ENCODE measurements at places on chromosomes 16 and 17.

GRCh38 chr16:1165511-1165910 lies 12.6 kb downstream of the CACNA1H start:
- H3K27me3 ChIP-seq: no peaks in the 10 kb centered on the region
- H3K36me3 ChIP-seq: no peaks in the 10 kb centered on the region
- H3K4me1 ChIP-seq: peaks cover 9% of the 10 kb centered on the region
- no peak for DNase-seq
- no peak overlapping the region for H3K27ac ChIP-seq

DNA sequence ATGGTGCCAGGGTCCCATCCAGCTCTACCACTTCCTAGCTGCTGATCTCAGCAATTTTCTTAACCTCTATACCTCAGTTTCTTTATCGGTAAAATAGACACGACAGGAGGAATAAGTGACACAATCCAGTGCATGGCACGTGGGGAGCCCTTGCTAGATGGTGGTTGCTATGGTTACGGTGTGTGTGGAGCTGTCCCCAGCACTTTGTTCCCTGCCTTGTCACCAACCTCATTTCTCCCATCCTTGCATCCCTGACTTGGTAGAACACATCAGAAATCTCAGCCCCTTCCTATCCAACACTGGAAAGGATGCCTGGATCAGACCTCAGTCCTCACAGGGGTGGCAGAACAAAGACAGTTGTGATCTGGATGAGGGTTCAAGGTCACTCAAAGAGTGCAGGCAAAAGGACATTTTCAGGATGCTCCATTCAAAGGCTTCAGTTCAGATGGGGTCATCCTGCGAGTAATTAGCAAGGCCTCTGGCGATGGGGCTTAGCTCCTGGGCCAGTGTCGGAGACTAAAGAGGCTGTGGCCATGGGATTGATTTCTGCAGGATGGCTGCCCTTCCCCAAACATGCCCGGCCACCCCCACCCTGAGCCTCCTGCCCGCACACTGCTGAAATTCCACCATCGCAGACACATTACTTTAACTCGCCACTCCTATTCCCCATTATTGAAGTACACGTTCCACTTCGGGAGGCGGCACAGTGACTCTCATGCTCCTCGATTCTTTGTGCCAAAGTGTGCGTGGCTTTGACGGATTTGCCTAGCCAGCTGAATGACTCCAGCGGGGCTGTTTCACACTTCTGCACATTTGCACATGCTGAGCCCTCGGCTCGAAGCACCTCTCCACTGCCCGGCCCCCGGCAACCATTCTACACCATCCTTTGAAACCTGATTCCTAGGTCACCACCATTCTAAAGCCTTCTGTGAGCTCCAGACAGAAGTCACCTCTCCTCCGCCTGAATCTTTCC lies 40.3 kb downstream of the WNT3 start:
- no peaks in the 10 kb centered on the region for H3K36me3 ChIP-seq
- H3K4me3 ChIP-seq: no peak overlapping the region
- peaks cover 7% of the 10 kb centered on the region for H3K4me1 ChIP-seq
- no peak for DNase-seq

- no peaks in the 10 kb centered on the region for H3K4me1 ChIP-seq
- H3K27ac ChIP-seq: no peak overlapping the region
- no peaks in the 10 kb centered on the region for H3K36me3 ChIP-seq
- DNase-seq: no peak
Observed at GRCh38 chr16:3890091-3890490, 9.6 kb upstream of the CREBBP start.

GRCh38 chr16:56695246-56695645 lies 13.0 kb downstream of the MT1X start:
- no peak for DNase-seq
- H3K27me3 ChIP-seq: no peaks in the 10 kb centered on the region
- no peaks in the 10 kb centered on the region for H3K4me1 ChIP-seq
- no peak overlapping the region for H3K4me3 ChIP-seq
- H3K36me3 ChIP-seq: no peaks in the 10 kb centered on the region

DNA sequence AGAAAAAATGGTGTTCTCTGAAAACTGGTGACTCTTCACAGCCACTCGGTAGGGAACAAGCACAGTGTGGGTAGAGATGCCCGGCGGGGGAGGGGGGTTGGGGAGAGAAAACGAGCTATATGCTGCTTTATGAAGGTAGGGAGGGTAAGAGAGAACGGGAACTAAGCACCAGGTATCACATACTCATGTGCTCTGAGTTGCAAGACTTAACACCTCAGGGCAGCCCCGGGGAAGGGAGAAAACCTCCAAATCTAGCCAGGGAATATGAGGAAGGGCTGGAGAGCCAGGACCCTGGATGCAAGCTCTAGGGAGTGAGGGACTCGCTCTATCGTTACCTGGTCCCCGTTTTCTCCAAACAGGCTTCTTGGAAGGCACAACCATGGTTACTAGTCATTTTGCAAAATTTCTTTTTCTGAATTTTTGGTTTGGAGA lies 35.3 kb downstream of the HIC1 start:
- H3K27ac ChIP-seq: peak overlapping the region; percentile 75
- DNase-seq: no peak
- H3K4me1 ChIP-seq: peaks cover 20% of the 10 kb centered on the region
- no peaks in the 10 kb centered on the region for H3K36me3 ChIP-seq
- no peak overlapping the region for H3K4me3 ChIP-seq
